ENCODE measurements at places on chromosomes 1 and 21. TPM values are rescaled to one million over a fixed set of nuclear protein-coding genes. Genes with fewer than 3 reads are reported as not detected.

The DNAH14 gene
- 9.7 TPM for total RNA-seq

The PACC1 gene
- total RNA-seq: 3.1 TPM

The COL9A2 gene
- total RNA-seq: 1.6 TPM

The PEAR1 gene
- total RNA-seq: 3.6 TPM

The TRAPPC10 gene
- 18.7 TPM for total RNA-seq

Measured in sigmoid colon (tissue), 7 donors.